ENCODE measurements at places on chromosomes 11 and 22.

DNA sequence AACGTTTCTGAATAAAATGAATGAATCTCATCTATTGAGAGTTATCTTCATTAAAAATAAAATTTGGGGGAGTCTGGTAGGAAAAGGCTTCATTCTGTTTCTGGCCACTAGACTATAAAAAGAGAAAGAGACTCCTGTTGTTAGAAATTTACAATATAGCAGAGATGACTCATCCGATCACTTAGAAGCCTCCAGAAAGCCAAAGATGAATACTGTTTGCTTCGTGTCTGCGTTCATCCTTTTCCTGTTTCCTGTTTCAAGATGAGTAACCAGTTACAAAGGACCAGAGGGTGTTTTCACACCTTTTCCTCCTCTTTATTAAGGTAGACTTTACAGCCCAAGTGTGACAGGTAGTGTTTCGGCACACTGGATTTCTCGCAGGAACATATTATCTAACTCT lies 1120.7 kb downstream of the LRRC4C start:
- peak; percentile 44 for DNase-seq

GRCh38 chr11:44752300-44752699 lies 25.5 kb downstream of the TSPAN18 start:
- no peak for DNase-seq

- peak; percentile 88 for DNase-seq
Observed at GRCh38 chr11:132054822-132055221, 684.4 kb downstream of the NTM start.

GRCh38 chr11:2811206-2812091 lies 74.1 kb downstream of the CDKN1C start:
- no peak for DNase-seq

- no peak for DNase-seq
Observed at GRCh38 chr22:19525116-19525660, 978 bp upstream of the CLDN5 start.

GRCh38 chr11:101718402-101718801 lies 134.6 kb upstream of the TRPC6 start:
- no peak for DNase-seq

DNA sequence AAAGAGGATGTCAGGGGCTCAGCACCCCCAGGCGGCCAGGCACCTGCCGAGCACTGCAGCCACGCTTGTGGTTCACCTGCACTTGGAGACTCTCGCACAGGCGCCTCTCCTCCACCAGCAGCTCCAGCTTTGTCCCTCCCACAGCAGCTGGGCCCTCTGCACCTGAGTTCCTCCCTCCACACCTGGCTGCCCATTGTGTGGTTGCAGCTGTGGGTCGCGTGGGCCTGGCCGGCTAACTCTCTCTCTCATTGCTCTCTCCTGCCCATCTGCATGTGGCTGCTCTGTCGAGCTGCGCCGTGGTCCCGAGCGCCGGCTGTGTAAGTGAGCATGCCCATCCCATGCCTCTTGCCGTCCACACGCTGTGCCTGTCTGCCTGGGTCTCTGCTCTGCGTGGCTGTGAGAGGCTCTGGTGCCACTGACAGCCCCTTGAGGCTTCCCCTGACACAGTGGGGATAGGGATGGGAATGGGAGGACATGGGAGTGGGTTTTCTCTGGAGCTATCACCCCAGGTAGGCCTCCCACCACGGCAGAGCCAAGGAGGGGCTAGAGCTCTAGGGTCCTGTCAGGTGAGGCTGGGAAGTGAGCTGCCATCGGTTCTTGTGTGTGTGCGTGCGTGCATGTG lies 8.5 kb upstream of the ACR start:
- no peak for DNase-seq

GRCh38 chr22:37626556-37627075 lies 12.9 kb upstream of the SH3BP1 start:
- no peak for DNase-seq

- no peak for DNase-seq
Observed at GRCh38 chr11:77035039-77035438, 841 bp downstream of the B3GNT6 start.

- no peak for DNase-seq
Observed at GRCh38 chr11:28542561-28542960, 434.4 kb downstream of the METTL15 start.

- peak; percentile 48 for DNase-seq
Observed at GRCh38 chr11:9263840-9264315, 1.3 kb downstream of the DENND5A start.

DNA sequence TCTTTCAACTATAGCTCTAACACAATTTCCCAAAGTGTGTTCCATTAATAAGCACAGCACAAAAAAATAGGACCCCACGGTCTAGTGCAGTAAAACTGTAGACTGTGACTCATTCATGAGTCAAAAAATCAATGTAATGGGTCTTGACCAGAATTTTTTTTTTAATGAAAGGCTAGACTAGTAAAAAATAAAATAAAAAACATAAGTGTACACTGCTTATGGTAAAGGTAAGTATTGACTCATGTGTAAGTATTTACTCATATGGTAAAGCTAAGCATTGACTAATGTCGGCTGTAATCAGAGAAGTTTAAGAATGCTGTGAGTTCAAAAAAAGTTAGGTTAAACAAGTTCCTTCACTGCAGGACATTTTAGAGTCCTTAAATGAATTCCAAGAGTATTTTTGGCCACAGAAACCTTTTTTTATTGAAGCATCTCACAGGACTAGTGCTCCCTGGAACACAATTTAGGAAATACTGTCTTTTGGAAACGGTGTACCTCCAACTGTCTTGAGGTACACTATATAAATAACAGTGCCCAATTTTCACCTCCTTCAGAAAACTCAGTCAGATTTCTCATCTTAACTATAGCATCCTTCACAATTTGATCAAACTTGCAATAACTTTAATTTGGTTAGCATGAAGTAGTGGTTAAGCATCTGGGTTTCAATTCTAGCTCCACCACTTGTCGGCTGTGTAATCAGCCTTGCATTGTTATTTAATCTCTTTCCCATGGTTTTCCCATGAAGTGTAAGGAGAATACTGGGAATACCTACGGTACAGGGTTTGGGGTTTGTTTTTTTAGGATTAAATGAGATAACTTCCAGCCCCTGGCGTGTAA lies 2.1 kb downstream of the CCDC73 start:
- no peak for DNase-seq

GRCh38 chr11:111123463-111124398 lies 121.8 kb upstream of the POU2AF2 start:
- DNase-seq, result no peak

DNA sequence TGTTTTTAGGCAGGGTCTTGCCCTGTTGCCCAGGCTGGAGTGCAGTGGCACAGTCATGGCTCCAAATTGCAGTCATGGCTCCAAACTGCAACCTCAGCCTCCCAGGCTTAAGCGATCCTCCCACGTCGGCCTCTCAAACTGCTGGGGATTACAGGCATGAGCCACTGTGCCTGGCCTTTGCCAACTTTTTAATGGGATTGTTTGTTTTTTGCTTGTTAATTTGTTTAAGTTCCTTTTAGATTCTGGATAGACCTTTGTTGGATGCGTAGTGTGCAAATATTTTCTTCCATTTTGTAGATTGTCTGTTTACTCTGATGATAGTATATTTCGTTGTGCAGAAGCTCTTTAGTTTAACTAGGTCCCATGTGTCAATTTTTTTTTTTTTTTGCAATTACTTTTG lies 10.0 kb upstream of the SCGB1D1 start:
- no peak for DNase-seq

GRCh38 chr11:1039481-1040427 lies 3.2 kb upstream of the MUC6 start:
- DNase-seq, result no peak

DNA sequence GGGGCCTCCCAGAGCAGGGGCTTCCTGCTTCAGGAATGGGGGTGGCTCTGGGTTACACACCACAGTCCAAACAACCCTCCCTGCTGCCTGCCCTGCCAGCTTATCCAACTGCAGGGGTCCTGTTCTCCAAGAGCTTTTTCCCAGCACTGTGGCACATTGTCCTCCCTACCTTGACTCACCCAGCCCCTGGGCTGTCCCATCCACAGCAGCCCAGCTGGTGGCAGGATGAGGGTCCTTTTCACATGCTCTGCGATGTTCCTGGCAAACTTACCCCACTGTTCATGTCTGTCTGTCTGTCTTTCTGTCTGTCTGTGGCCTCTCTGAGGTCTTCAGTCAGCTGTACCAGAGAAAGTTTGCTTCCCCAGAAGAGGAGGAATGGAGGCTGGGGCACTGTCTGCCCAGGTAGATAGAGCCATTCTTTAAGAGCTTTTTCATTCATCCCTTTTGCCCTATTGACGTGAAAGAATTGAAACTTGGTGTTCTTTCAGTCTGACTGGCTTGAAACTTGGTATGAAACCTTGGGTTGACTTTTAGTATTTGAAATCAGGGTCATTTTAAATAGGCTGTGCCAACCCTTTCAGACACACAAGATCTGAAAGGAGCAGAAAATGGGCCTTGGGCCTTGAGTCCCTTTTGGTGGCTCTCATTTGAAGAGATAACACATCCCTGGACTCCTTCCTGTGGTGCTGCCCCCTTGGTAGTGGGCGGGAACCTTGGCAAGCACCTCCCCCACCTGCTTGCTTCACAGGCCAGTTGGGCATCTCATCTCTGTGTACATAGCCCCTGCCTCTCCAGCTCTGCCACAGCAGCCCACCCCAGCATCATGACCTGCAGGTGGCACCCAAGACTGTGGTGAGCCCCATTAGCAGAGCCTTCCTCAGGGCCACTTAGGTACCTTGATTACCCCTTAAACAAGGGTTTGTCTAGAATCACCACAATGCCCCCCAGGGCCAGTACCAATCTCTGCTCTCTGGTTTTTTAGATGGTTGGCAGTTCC lies 74.6 kb upstream of the SUSD2 start:
- DNase-seq, result no peak

GRCh38 chr11:94910779-94911178 lies 62.6 kb downstream of the CWC15 start:
- DNase-seq, result peak; percentile 80

DNA sequence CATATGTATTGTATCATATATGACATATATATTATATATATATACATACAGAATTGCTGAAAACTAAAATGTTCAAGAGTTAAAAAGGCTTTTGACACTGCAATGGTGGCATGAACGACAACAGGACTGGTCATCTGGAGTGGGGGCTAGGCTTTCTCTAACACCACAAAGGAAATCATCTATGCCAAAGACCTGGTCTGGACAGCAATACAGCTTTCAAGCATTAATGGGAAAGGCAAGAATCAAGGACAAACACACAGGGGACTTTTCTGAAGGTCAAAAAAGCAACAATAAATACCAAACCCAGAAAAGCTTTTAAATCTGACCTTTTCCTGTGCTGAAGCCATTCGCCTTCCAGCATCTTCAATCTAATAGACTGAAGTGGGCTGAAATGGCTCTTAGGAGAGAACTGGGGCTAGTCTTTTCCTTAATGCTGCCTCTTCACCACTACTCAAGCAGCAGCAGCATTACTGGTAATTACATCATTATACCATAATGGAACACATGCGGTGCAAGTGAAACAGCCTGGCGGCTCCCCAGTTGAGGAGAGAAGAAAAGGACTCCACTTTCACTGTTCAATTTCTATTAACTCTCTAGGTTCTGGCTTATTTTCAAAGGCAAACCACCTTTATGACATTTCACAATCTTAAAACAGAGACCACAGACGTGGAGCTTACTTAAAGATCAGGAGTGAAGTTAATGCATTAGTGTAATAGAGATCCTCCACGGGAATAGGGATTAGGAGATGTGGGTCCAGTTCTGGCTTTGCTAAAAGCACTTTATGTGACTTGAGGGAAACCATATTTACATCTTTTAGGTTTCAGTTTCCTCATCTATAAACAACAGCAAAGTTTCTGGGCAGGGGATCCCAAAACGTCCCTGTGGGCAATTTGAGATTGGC lies 63.0 kb downstream of the GAB2 start:
- peak; percentile 28 for DNase-seq

GRCh38 chr11:71947498-71947897 lies 18.7 kb downstream of the RNF121 start:
- no peak for DNase-seq

DNA sequence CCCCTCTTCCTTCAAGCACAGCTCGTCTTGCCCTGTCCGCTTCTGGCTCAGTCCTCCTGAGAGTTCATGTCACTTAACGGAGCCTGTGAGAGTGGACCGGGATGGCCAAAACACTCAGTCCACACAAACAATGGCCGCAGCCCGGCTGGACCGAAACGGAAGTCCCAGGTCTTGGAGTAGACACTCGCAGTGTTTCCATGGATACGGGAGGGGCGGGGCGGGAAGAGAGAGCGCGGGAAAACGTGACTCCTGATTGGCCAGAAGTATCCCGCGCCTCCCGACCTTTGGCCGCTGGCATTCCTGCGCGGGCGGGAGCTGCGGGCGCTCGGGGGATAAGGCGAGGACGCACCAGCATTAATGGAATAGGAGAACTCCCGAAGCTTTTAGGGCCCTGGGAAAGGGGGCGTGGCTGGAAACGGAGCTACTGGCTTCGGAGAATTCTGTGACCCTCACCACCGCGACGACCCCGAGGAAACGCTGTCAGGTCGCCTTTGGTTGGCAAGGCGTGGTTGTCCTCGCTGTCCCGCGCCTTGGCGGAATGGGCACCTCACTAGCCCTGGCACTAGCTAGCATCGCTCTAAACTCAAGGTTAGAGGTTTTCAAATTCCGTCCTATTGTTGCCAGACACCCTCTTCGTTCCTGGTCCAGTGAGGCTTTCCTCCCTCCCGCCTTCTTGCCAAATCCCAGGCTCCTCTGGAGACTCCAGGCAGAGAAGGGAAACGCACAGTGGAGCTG lies at the start of the genes NLRP14 and ZNF214:
NLRP14 (plus strand) TSS at position 297 of the 735 bp plus-strand sequence. CDS start 18,108 bp downstream, outside the sequence.
ZNF214 (minus strand) TSS at position 164 of the 735 bp plus-strand sequence. CDS start 17,511 bp downstream, outside the sequence.
- peak; percentile 99 for DNase-seq

- no peak for DNase-seq
Observed at GRCh38 chr22:47594836-47595521, 832.5 kb downstream of the TBC1D22A start.

DNA sequence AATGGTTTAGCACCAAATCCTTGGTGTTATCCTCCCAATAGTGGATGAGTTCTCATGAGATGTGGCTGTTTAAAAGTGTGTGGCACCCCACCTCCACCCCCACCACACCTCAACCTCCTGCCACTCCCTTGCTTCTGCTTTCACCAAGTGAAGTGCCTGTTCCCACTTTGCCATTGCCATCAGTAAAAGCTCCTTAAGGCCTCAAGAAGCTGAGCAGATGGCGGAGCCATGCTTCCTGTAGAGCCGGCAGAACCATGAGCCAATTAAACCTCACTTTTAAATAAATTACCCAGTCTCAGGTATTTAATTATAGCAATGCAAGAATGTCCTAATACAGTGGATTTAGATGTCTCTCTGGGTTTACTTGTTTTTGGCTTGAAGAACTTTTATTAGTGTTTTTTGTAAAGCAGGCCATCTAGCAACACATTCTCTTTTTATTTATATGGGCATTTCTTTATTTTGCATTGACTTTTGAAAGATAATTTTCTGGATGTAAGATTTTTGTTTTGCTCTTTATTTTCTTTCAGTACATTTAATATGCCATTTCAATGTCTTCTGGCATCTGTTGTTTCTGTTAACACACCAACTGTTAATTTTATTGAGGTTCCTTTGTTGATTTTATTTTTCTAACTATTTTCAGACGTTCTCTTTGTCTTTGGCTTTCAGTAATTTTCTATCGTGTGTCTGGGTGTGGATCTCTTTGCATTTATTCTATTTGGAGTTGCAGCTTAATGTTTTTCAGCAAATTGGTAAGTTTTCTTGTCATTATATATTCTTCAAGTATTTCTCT lies 724.5 kb upstream of the CNTN5 start:
- no peak for DNase-seq

GRCh38 chr22:44181033-44181911 lies 547 bp downstream of the PARVG start:
- DNase-seq, result no peak

- peak; percentile 20 for DNase-seq
Observed at GRCh38 chr22:45455212-45455611, 41.7 kb downstream of the RIBC2 start.

- peak; percentile 58 for DNase-seq
Observed at GRCh38 chr11:118996926-118997626, 862 bp upstream of the CENATAC start.

- no peak for DNase-seq
Observed at GRCh38 chr11:33234397-33235190, 22.6 kb upstream of the HIPK3 start.

- no peak for DNase-seq
Observed at GRCh38 chr22:27952779-27953178, 33.7 kb upstream of the PITPNB start.

All from AG08395 (cell line).